ENCODE measurements at places on chromosomes 6 and 20.
A peak's percentile ranks its signal among the peaks of the same experiment; 100 is the strongest.

DNA sequence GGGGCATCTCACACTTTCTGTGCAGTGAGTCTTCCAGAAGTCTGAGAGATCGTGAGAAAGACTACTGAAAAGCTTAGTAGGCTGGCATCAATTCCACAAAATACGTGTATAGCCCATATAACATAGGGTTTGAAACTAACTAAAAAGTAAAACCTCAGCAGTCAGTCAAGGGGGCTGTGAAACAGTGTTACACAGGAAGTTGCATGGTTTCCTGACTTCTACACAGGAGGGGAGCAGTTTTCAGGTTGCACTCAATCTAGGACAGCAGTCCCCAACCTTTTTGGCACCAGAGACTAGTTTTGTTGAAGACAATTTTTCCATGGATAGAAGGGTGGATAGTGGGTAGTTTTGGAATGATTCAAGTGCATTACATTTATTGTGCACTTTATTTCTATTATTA is 4.7 kb upstream of the LY86 start:
- DNase-seq, result no peak

GRCh38 chr6:122653094-122653493 is 42.9 kb downstream of the PKIB start:
- no peak for DNase-seq

DNA sequence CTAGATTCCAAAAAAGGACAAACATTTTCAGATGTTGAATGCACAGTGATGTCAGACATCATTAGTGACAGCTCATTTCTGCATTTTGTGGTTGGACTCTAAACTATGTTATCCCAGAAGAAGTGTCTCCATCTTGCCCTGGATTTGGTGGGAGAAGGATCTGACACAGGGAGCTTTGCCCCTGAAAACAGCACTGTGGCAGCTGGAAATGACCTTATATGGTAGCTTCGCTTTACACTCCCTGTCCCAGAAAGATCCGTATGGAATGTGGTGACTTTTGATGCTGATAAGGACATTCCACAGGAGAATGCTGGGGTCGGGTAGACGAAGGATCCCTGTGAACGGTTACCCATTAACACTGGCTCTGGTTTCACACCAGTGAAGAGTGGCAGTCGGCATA is 87.2 kb upstream of the EDN1 start:
- DNase-seq, result no peak

GRCh38 chr6:24613361-24614042 is 32.5 kb downstream of the KIAA0319 start:
- no peak for DNase-seq

- no peak for DNase-seq
Observed at GRCh38 chr6:123616942-123617341, 19.8 kb downstream of the TRDN start.

DNA sequence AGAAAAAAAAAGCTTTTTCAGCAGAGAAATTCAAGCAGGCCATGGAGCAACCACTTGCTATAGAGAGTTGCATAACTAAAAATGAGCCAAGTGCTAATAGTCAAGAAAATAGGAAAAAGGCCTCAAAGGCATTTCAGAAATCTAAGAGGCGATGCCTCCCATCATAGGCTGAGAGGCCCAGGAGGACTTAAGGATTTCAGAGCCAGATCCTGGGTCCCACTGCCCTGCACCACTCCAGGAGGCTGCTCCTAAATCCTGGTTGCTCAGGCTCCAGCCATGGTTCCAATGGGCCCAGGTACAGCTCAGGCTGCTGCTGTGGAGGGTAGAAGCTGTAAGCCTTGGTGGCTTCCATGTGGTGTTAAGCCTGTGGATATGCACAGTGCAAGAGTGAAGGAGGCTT is 5.5 kb downstream of the ZNF391 start:
- DNase-seq, result no peak

- DNase-seq, result no peak
Observed at GRCh38 chr20:63006540-63007359, at the start of gene BHLHE23. Gene BHLHE23 (minus strand): TSS chr20:63006964. CDS start chr20:63006774, 190 bp downstream.

- DNase-seq, result no peak
Observed at GRCh38 chr6:83431545-83432155, 799 bp upstream of the ME1 start.

DNA sequence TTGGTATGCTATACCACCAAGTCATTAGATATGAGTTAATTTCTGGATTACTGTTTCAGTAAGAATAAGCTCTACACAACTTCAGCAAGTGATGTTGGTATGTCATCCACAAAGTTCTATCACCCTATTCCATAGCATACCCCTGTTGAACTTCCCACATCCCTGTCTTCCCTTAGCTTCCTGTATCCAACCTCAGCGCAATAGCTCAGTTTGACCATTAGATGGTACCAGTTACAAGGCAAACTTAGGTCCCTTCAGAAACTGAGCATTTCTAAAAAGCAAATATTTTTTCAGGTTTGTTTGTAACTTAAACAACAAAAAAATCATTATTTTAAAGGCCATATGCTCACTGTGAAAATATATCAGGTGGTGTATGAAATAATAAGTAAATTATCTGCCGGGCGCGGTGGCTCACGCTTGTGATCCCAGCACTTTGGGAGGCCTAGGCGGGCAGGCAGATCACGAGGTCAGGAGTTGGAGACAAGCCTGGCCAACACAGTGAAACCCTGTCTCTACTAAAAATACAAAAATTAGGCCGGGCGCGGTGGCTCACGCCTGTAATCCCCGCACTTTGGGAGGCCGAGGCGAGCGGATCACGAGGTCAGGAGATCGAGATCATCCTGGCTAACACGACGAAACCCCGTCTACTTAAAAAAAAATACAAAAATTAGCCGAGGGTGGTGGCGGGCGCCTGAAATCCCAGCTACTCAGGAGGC is 8.8 kb upstream of the MOG start:
- no peak for DNase-seq

GRCh38 chr6:33075208-33075567 is 602 bp upstream of the HLA-DPB1 start:
- DNase-seq, result no peak

- DNase-seq, result no peak
Observed at GRCh38 chr20:41927189-41927588, 309.0 kb upstream of the CHD6 start.

DNA sequence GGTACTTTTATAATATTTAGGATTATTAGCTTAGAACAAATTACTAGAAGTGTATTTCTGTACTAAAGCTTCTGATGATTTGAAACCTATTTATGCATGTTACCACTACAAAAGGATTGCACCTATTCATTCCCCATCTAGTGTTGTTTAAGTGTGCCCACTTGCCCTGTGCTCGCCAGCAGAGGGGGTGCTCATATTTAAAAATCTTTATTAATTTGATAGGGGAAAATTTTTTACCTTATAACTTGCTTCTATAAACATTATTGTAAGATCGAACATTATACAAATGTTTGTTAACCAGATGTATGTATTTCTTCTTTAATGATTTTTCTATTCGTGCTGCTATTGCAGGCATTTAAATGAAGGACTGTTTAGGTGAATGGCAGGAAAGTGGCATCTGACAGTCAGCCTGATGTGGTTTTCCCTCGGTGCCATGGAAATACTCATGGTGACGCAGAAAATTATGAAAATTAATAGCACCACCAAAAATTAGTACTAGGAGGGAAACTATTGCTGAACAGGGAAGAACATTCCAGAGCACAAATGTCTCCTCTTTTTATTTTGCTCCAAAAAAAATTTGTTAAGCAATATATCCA is 44.1 kb upstream of the FNDC1 start:
- no peak for DNase-seq

DNA sequence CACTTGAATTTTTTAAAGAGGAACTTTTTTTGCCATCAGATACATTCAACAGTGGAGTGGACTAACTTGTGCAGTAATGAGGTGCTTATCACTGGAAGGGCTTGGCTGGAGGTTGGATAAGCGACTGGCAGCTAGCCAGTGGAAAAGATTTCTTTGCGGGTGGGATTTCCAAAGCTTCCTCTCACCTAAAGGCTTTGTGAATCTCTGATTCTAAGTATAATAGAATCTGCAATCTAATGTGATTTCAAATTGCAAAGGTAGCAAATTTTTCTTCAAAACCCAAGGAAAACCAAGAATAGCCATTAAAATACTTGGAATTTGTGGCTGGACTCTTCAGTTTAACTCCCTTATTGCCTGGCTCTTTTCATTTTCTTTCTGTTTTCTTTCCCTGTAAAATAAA is 460.4 kb upstream of the MARCKS start:
- DNase-seq, result no peak

GRCh38 chr6:150272264-150272975 is 96.4 kb upstream of the IYD start:
- DNase-seq, result no peak

- no peak for DNase-seq
Observed at GRCh38 chr6:101883505-101883904, 490.0 kb downstream of the GRIK2 start.

DNA sequence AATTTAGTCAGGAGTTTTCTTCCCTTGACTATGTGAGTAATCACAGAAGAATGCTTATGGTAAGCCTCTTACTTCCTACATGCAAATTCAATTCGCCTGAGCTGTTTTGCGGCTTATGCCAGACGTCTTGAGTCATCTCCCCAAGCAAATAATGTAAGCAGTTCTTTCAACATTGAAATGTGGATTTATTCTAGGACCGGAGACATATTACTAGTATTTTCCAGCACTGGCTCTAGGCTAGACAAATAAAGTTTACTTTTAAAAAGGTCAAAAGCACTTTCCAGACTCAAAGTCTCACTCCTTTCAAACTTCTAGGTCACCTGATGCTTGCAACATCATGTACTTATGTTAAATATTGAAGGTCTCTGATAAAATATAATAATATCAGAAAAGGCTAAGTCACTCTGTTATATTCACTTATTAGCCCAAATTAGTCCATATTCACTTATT is 38.1 kb upstream of the NOX3 start:
- DNase-seq, result no peak

GRCh38 chr6:156513504-156513903 is 263.7 kb upstream of the ARID1B start:
- no peak for DNase-seq

- DNase-seq, result peak; percentile 6
Observed at GRCh38 chr20:35145141-35145564, 2.0 kb downstream of the EDEM2 start.

GRCh38 chr6:776528-776931 is 83.6 kb upstream of the EXOC2 start:
- no peak for DNase-seq

- no peak for DNase-seq
Observed at GRCh38 chr20:50387996-50388332, 122.2 kb upstream of the PTPN1 start.

DNA sequence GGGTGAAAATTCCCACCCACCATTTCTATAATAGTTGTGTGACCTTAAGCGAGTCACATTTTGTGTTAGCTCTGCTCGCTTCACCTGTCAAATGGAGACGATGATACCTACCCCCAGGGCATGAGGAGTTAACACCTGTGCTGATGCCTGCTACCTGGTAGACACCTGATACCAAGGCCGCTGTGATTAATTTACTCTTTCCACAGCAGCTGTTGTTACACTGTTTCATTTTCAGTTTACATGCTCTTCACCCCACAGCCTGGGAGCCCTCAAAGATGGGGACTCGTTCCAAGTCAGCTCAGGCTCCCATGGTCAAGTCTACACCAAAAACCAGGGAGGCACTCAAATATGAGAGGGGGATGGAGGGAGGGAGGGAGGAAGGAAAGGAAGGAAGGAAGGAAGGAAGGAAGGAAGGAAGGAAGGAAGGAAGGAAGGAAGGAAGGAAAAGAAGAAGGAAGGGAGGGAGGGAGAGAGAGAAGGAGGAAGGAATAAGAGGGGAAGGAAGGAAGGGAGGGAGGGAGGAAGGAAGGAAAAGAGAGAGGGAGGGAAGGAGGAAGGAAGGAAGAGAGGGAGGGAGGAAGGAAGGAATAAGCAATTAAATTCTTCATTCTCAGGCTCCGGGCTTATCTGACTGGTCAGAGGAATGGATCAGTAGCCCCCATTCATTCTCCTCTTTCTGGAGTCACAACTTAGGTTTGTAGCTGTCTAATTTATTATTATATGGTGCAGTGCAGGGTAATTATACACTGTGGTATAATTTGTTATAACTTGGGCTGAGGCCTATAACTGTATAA is 40.9 kb downstream of the PDYN start:
- no peak for DNase-seq

- DNase-seq, result no peak
Observed at GRCh38 chr20:59945731-59946130, 5.5 kb downstream of the FAM217B start.

DNA sequence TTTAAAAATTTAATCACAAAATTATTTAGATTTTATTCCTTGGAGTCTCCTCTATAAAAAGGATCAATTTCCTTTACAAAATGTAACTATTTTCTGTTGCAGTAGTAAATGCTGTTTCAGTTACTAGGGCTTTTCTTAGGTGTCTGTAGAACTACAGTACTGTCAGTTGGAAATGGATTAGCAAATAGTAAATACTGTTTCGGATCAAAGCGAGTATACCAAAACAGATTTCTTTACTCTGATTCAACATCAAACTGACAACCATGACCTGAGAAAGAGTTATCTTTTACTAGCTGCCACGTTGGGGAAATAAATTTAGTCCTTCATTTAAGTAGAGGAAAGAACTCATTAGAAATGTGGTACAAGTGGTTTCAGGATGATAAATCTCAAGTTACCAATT is 172.5 kb downstream of the HS3ST5 start:
- DNase-seq, result no peak

GRCh38 chr6:165663377-165663735 is 315 bp upstream of the PDE10A start:
- no peak for DNase-seq

DNA sequence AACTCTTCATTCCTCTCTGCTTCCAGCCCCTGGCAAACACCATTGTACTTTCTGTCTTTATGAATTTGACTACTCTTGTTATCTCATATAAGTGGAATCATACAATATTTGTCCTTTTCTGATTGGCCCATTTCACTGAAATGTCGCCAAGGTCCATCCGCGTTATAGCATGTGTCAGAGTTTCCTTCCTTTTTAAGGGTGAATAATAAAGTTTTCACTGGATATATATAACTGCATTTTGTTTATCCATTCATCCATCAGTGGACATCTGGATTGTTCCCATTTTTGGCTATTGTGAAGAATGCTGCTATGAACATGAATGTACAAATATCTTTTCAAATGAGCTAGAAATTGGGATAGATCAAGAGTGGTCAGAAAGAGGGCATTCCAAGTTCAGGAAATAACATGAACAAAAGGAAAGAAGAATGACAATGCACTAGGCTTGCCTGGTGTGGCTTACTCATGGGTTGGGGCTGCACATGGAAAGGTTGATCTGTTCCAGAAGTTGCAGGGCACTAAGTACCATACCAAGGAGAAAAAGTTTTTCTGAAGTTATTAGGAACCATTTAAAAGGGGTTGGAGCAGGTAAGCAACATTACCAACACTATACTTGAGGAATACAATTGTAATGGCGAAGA is 10.0 kb upstream of the L3MBTL3 start:
- DNase-seq, result no peak

DNA sequence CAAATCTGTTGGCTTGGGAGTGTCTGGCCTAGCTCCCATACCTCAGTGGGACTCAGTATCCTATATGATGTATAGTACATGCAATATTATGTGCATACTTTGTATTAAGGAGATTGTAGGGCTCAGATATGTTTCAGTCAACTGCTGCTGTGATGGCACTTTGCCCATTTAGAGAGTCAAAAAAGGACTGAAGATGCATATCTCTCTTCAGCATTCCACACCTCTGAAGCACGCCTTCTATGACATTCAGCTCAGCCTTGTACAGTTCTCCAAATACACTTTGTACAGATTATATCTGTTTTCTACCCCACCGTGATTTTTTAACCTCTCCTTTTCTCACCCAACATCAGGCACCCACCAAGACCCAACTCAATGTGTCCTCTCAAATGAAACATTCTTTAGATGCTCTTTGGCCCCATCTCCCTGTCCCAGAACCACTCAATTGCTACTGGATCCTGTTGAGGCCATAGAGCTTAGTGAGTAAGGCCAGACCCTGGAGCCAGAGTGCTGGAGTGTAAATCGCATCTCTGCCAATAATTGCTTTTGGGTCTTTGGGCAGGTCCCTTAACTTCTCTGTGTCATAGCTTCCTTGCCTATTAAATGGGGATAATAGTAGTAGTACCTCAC is 15.6 kb downstream of the ENPP1 start:
- DNase-seq, result no peak
